Cerebellum (tissue), 4 donors: ENCODE measurements at places on chromosomes 5 and 9.

- no peak for DNase-seq
These were observed 6.0 kb upstream of the ESM1 start for GRCh38 chr5:54991416-54991815.

- no peak for DNase-seq
These were observed 62.7 kb upstream of the RXRA start for GRCh38 chr9:134263596-134263995.

- no peak for DNase-seq
These were observed 54.8 kb upstream of the RASGRF2 start for GRCh38 chr5:80905405-80905804.

DNA sequence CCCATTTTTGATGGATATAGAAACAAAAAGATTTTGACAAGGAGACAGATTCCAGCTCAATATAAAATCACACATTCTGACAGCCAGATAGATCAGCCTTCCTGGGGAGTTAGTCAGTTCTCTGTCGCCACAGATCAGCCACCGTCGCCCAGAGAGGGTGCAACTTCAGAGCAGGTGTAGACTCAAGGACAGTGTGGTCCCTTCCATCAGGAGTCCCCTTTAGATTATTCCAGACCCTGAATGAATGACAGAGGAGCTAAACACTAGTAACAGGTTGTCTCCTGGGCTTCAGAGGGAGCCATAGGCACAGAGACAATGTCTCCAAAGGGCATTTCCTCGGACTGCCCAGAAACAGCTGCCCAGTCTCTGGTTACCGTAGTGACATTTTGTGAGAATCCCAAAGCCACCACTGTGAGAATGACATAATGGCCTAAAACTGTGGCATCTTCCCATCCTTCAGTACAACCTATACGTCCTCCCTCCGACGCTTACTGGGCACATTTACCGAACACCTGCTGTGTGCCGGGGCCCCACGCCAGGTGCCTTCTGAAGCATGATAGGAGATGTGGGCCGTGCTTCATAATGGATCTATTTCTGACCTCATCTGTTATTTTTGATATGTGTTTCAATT, 47.4 kb upstream of the SLC2A8 start:
- DNase-seq = peak; percentile 84

DNA sequence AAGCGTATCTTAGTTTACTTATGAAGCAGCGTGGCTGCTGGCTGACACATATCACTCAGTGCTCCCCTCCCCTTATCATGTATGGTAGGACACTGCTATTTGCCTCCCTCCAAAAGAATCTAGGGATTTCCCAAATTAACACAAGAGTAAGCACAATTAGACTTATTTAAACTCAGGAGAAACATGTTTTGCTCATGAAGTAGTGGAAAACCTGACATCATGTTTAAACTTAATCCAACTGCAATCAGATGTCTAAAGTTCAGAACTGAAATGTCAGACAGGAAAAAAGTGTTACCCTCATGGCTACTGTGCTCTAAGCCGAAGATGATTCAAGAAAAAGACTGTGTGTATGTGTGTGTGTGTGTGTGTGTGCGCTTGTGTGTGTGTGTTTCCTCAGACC, 324.1 kb upstream of the TNC start:
- no peak for DNase-seq

DNA sequence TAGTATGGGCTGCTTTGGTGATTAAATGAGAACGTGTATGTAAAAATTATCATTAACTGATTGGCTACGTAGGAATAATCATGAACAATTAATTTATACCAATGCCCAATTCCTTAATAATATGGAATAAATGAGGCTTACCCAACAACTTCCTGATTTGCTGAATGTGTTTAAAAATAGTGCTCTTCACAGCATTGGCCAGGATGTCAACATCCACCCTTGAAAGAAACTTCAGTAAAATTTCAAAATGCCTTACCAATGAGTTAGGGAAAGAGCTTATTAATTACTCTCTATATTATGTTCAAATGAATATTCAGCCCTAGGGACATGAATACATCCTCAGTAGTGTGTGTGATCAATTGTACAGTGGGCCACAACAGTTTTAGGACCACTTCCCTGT, 401.4 kb downstream of the PSAT1 start:
- no peak for DNase-seq

DNA sequence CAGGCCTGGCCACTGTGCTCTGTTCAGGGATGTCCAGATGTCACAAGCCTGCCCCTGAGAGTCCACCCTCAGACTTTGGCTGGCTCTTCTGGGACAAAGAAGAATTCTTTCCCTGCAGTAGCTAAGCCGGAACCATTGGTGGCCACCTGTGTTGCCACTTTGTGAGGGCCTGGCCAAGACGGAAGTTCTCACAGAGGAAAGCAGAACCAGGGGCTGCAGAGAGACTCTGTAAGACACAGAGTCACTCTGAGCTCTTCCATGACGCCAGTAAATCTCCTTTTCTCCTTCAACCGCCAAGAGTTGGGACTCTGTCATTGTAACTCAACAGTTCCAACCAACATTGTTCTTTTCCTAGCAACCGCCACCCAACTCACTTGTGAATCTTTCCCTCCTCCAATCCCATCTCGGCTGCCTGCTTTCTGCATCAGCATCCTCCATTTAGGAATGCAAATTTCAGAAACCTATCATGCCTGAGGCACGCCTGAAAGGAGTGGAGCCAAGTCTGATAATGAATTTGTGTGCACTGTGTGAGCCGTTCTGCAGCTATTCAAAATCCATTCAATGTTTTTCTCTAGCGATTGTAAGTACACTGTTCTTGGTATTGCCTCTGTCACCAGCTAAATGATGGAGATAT, 37.8 kb upstream of the ATP6V1G1 start:
- DNase-seq = no peak

GRCh38 chr5:39713250-39713916, 288.6 kb upstream of the DAB2 start:
- DNase-seq = no peak

- no peak for DNase-seq
These were observed 690.2 kb downstream of the NR2F1-AS1 start for GRCh38 chr5:92890841-92891244.

DNA sequence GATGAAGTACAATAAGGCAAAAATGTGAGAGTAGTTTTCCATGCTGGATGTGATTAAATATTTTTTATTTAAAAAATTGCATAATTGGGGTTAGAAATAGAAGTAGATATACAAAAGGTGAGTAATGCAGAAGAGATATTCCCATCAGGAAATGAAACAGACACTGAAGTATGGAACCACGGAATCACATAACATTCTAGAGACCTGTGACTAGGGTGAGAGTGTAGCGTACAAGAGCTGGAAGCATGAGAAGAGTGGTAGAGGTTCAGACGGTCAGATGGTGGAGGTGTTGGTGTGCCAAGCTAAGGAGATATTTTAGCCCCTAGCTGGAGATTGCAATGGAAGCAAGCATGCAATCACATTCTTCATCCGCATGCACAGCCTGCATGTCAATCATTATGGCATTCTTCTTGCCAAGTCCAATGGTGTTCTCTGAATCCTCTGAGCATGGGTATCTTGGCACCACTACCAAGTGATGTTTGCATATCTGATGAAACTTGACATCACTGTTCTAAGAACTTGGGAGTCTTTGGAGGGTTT, 587.8 kb downstream of the PSAT1 start:
- DNase-seq = no peak

DNA sequence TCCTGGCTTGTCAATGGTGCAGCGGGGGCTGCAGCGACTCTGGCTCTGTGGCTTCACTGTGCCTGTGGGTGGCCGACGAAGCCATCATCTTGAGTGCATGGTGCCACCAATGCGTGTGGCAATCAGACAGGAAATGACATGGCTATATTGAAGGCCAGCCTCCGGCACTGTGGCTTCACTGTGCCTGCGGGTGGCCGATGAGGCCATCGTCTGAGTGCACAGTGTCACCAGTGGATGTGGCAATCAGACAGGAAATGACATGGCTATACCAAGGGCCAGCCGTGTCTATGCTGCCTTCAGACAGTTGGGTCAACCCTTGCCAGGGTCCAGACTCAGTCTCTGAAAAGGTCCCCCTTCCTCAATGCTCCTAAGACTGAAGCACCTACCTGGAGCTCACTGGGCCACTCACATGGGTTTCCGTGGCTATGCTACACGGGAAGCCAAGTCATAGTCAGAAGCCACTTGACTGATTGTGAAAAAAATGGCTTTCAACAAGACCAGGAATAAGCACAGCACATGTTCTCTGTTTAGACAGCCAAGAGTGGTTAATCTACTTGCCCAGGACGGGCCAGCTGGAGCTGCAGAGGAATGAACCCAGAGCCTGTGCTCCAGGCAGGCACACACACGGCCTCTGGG, 67.5 kb upstream of the S1PR3 start:
- DNase-seq = no peak
